ENCODE measurements at places on chromosomes 7 and 10. TPM values are rescaled to one million over a fixed set of nuclear protein-coding genes. Genes with fewer than 3 reads are reported as not detected.

Gene SH2B2
- total RNA-seq = 10.0 TPM

Gene RAB19
- not detected for total RNA-seq

DNA sequence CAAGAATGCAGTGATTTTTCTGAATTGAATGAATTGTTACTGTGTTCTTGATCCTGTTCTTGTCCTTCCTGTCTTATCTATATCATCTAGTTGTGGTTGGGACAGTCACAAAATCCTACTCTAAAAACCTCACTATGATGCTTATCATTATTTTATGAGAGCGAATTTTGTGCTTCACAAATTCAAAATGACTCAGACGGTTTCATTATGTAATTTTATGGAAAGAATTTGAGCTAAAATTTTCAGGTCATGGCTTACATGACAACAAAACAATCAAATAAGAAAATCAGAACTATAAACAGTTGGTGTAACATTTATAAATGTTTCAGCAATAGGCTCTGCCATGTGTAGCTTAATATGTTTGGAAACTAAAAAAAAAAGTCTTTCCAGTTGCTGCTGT lies 6.9 kb downstream of the PRKAR2B start:
- H3K27me3 ChIP-seq = no peaks in the 10 kb centered on the region
- no peak for DNase-seq
- H3K4me1 ChIP-seq = no peaks in the 10 kb centered on the region
- no peak overlapping the region for H3K4me3 ChIP-seq

- H3K27me3 ChIP-seq = no peaks in the 10 kb centered on the region
- no peak for DNase-seq
- no peak overlapping the region for H3K27ac ChIP-seq
Measured at GRCh38 chr7:125654076-125654475, 724.5 kb upstream of the POT1 start.

Gene LRRC17
- 24.6 TPM for total RNA-seq

- peak overlapping the region; percentile 92 for H3K4me3 ChIP-seq
- H3K4me1 ChIP-seq = peaks cover 20% of the 10 kb centered on the region
- DNase-seq = no peak
- peak overlapping the region; percentile 98 for H3K27ac ChIP-seq
- no peaks in the 10 kb centered on the region for H3K27me3 ChIP-seq
Measured at GRCh38 chr10:101695404-101695890, 477 bp upstream of the FBXW4 start.

DNA sequence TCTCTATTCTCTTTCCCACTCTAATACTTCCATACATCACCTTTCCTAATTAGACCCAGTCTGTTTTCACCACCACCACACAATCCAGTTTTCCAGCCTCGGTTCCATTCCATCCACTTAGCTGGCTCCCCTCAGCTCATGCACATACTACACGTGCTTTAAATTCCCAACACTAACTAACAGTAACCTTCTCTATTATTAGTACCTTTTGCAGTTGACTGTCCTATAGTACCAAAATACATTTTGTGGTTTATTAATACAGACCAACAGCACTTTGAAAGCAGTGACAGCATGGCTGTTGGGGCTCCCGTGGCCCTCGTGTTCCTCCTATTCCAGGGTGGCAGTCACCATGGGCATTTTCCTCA lies 64.9 kb downstream of the LARP4B start:
- no peak overlapping the region for H3K27ac ChIP-seq
- H3K4me1 ChIP-seq = no peaks in the 10 kb centered on the region
- H3K36me3 ChIP-seq = peaks cover 9% of the 10 kb centered on the region
- H3K27me3 ChIP-seq = no peaks in the 10 kb centered on the region
- H3K4me3 ChIP-seq = no peak overlapping the region
- no peak for DNase-seq

DNA sequence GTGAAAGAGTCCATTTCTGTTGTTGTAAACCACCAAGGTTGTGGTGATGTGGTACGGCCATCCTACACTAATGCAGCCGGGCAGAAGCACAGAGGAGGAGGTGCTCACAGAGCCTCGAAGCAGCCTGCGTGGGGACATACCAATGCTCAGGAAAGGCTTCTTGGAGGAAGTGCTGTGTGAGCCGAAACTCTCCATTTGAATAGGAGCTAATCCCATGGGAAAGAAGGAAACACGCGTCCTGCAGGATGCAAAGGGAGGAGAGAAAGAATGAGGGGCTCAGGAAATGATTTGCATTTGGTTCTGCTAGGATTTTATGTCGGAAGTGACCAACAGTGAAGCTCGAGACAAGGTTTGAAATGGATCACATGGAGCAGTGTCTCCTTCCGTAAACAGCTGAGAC lies 477.9 kb upstream of the ANKRD30A start:
- no peak overlapping the region for H3K4me3 ChIP-seq
- H3K36me3 ChIP-seq = no peaks in the 10 kb centered on the region
- no peak for DNase-seq
- H3K27ac ChIP-seq = no peak overlapping the region

Gene PDLIM1
- total RNA-seq = 140 TPM

DNA sequence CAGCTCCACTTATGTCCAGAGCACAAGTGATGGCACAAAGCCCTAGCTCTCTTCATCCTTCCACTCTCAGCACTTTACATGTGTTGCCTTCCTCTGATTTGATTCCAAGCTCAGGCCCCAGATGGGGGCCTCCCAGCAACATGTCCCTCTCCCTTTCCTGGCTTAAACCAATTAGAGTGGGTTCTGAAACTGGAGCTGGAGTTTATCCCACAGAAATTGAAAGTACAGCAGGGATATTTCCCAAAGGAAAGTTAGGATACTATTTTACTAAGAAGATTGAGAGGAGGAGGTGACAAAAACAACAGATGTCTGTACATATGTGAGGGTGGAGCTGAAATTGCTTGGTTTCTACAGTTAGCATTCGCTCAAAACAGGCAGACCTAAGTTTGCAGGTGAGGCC lies 724.6 kb downstream of the AUTS2 start:
- DNase-seq = no peak
- H3K4me1 ChIP-seq = no peaks in the 10 kb centered on the region
- H3K27ac ChIP-seq = no peak overlapping the region
- H3K4me3 ChIP-seq = no peak overlapping the region
- H3K27me3 ChIP-seq = no peaks in the 10 kb centered on the region

DNA sequence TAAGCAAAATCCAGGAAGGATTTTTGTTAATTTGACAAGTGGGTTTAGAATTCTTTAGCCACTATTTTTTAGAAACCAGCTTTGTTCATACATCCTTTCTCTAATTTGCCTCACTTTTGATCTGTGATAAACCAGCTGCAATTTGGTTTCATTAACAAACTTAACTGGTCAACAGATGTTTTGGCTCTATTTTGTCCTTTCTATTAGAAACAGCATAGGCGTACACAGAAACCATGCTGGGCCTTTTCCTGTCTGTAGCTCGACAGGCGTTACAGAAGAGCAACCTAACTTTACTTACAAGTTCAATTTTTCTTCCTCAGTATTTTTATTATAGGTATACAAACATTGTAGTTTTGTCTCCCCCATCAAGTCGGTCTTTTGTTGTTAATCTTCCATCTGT lies 28.2 kb downstream of the KAT6B start:
- no peak overlapping the region for H3K4me3 ChIP-seq
- no peak for DNase-seq
- no peaks in the 10 kb centered on the region for H3K36me3 ChIP-seq
- no peak overlapping the region for H3K27ac ChIP-seq
- no peaks in the 10 kb centered on the region for H3K27me3 ChIP-seq

- no peak for DNase-seq
- H3K36me3 ChIP-seq = no peaks in the 10 kb centered on the region
- H3K4me1 ChIP-seq = peaks cover 3% of the 10 kb centered on the region
- peak overlapping the region; percentile 76 for H3K27ac ChIP-seq
- no peaks in the 10 kb centered on the region for H3K27me3 ChIP-seq
Measured at GRCh38 chr7:103149808-103150180, 895 bp upstream of the NAPEPLD start.

Gene POLR3A
- total RNA-seq = 12.3 TPM
